NCI-H774 (cell line): ENCODE measurements at places on chromosomes 7 and 10.
A peak's percentile ranks its signal among the peaks of the same experiment; 100 is the strongest.

- no peak for DNase-seq
Observed at GRCh38 chr7:55873765-55874164, 11.2 kb upstream of the SEPTIN14 start.

DNA sequence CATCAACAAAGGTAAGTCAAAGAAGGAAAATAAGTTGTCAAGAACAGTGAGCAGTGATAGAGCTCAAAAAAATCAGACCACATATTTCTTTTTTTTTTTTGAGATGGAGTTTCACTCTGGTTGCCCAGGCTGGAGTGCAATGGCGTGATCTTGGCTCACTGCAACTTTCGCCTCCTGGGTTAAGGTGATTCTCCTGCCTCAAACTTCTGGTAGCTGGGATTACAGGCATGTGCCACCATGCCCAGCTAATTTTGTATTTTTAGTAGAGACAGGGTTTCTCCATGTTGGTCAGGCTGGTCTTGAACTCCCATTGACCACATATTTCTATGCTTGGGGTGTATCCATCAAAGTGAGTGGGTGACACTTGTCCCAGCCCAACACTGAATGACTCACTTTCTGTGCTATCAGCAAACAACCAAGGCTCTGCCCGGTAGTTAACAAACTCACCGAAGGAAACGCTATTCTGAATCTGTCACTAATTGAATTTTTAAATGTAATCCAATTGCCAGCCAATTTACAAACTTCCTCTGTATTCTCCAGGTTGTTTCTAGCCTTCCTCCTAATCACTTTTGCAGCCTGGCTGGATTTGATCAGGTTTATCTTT, 19.6 kb upstream of the SMNDC1 start:
- no peak for DNase-seq

GRCh38 chr10:4501306-4501705, 324.7 kb upstream of the AKR1E2 start:
- DNase-seq: no peak

DNA sequence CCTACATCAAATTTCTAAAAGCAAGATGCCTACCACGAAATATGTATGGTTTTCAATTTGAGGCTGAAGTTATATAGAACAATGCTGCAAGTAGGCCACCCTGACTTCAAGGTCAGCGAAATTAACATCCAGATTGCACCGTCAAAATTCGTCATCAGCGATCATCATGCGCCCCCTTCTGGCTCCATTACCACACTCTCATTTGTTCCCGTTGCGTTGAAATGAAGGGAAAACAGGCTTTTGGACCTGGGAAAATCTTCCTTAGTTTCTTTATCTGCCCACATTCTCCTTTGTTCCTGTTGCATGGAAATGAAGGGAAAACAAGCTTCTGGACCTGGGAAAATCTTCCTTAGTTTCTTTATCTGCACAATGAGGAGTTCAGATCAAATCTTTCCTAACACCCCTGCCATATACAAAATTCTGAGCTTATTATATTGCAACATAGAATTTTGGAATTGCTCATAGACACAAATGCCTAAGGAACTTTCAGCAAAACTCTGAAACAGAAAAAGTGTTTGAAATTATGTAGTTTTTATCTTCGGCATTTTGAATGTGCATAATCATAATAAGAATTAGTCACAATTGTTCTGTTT, 98.2 kb upstream of the PRKCQ start:
- DNase-seq: no peak

DNA sequence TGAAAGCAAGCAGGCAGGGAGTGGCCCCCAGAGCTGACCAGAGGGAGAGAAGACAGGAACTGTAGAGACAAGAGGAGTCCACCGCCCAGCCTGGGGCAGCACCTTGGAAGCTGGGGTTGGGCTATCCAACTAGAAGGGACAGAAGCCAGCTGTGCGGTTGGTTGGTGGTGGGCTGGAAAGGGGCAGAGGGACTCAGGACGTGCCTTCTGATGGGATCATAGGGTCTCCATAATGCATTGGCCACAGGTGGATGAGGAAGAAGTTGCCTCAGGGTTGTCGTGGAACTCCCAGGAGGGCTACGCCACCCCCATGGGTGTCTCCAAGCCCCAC, 114.0 kb upstream of the RET start:
- no peak for DNase-seq

DNA sequence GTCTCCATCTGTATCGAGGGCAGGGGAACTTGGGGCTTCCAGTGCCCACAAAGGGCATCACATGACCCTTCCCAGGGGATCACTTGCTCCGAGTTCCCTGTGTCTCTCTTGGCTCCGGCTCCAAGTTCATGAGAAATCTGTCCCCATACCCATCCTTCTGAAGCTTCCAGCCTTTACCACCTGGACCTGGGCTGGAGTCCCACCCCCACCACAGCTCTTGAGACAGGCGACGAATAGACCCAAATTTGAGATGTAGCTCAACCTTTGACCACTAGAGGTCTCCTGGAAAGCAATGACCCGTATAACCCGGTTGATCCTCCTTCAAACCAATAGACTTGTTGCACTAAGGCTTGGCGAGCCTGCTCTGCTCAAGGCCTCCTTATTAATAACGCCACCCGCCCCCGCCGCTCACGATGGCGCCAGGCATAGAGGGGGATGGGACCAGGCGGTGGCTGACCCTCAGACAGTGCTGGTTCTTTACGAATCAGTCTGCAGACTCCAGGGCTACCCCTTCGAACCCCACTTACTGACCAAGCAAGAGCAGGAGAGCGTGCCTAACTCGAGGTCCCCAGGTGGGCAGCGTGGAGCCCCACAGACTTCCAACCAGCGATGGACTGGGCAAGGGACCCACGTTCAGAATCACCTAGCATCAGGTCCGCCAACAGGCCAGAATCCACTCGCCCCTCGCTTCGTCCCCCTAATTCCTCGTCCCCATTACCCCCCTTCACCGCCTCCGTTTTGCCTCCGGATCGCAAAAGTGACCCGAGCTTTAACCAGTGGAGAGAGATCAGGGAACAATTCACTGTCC, 4.4 kb upstream of the ARID5B start:
- no peak for DNase-seq

DNA sequence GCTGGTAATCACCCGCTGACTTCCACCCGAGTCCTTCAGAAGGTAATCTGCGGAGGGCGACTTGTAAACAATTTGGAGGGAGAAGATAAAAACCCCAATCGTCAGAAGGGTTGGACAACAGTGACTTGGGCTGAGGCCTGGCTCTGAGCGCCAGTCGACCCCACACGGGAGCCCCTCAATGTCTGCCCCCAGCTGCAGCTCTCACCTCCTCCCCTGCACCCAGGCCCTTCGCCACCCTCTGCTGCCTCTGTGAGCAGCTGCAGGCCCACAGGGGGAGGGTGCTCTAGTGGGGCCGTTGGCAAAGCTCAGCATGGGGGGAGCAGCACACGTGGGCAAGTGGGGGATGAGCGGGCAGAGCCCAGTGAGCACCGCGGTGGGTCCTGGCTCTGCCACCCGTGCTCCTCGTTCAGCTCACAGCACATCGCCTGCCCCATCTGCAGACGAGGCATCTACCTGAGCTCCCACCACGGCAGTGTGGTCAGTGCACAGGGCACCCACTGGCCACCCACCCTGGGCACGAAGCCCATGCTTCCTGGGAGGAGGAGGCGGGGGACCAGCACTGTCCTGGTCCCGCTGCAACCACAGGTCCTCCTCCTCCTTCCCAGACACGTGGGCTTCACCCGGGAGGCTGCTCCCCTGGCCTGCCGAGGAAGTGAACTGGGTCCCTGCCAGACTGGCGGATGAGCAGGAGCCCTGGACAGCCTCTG, 280.5 kb downstream of the ELFN1 start:
- no peak for DNase-seq

DNA sequence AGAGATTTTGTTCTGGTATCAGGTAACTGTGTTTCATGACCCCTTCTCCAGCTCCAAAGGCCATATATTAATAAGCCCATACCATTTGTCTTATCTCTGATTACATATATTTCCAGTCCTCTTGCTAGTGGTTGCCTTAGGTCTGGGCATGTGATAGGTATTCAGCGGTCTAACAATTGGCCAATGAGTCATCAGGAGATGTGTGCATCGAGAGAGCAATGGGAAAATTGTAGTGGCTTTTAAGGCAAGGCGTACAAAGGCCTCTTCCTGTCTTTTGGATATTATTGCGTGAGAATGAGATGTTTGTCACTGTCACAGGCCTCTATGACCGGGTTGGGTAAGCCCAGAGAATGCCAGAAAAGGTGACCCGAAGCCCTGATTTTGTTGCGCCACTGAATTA, 38.6 kb upstream of the SFRP5 start:
- no peak for DNase-seq

DNA sequence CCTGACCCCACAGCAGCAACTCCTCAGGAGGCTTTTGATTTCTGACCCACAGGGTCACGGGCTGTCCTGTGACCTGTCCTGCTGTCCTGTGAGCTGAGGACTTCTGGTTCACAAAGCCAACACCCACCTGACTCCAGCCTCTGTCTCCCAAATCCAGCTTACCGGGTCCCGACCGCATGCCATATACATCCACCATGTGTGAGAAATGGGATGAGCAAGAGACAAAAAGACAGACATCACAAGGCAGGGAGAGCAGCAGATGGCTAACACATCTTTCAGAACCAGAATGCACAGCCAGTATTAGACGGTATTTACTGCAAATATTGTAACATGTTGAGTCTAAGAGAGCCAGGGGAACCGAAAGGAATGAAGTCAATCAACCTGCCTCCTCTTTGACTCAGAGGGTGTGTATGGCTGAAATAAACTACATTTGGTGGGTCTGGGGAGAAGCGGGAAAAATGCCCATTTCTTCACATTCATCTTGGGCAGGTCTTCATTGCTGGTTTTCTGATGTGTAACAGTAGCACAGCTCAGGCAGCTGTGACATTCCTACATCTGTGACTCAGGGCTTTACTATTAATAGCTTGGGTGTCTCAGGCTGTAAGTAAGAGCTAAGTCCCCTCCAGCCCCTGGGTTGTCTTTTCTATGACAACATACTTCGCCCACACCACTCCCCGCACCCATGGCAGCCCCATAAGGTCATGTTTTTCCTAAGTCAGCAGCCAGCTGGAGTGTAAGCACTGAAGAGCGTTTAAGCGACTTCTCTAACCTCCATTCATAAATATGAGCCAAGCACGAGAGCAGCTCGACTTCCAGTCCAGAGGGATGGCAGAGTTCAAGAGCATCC, 25.0 kb downstream of the ABLIM1 start:
- no peak for DNase-seq

- DNase-seq: no peak
Observed at GRCh38 chr10:50464004-50464409, 159.7 kb downstream of the SGMS1 start.

- no peak for DNase-seq
Observed at GRCh38 chr7:155477476-155477875, 19.5 kb downstream of the EN2 start.

GRCh38 chr7:2452074-2452507, 24.1 kb downstream of the GRIFIN start:
- no peak for DNase-seq

- no peak for DNase-seq
Observed at GRCh38 chr7:137981175-137981574, 20.7 kb downstream of the CREB3L2 start.

DNA sequence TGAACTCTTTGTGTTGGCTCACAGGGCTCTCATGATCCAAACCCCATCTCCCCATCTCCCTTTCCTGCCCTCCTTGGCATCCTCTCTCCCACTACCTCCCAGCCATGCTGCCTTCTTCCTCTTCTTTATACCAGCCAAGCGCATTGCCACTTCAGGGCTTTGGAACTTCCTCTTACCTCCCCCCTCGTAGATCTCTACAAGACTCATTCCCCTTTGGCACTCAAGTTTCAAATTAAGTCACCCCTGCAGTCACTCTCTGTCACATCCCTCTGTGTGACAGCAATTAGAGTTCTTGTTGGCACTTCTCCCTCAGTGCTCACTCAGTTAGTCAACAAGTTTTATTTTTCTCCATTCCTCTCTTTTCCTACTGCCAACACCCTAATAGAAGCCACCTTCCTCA, 20.8 kb upstream of the NRP1 start:
- no peak for DNase-seq

GRCh38 chr7:30116771-30117170, 18.0 kb upstream of the MTURN start:
- DNase-seq: no peak

- DNase-seq: no peak
Observed at GRCh38 chr10:96524741-96525140, 11.0 kb upstream of the TLL2 start.

GRCh38 chr10:18094793-18095192, 45.4 kb upstream of the CACNB2 start:
- no peak for DNase-seq

- DNase-seq: peak; percentile 47
Observed at GRCh38 chr7:41148521-41148951, 554.4 kb downstream of the INHBA start.

DNA sequence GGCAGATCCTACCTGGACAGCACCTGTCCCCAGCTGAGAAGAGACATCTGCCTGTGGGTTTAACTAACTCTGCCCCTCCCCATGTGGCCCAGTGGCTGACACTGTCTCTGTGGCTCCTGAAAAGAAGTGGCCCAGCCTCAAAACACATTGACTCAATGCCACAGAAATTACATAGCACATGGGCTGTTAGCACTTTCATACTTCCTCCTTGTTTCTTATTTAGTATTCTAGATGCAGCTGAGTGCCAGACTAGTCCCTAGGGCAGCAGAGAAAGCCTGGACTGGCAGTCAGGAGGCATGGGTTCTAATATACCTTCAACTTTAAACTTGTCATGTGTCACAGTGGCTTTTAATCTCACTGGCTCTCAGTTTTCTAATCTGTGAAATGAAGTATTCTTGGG, 171.0 kb downstream of the TRIL start:
- DNase-seq: no peak
